ENCODE measurements at places on chromosomes 6 and 20.

DNA sequence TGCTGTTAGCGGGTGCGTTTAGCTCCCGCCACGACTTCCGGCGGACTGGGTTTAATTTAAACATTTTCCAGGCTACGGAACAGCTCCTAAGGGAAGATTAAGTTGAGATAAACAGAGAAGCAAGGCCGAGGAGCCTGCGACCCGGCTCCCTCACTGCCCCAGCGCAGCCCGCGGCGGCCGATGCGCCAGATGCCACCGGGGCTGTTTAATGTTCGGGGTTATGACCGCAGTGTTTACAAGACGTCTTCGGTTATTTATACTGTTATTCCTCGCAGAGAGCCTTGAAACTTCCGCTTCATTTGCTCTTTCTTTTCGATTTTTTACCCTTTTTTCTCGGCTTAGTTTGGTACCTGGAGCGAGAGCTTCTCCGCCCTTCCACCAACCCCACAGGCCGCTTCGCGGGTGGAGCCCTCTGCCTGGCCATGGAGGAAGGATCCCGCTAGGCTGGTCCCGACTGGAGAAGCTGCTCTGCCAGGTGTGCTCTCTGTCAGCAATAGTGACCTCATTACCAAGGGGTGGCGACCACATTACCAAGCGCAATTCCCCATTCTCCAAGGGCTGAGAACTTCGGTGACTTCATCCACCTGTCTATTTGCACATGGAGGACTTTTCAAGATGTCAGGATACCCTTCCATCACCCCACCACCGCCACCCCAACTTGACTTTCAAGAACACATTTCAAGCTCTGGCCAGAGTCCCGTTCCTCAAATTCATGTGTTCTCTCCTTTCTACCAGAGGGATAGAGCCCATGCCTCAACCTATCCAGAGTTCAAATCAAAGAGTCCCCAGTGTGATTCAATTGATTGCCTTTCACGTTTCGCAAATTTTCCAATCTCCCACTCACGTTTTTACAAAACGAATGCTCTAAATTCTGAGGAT lies 4.1 kb downstream of the TCF21 start:
- no peak for ATAC-seq

DNA sequence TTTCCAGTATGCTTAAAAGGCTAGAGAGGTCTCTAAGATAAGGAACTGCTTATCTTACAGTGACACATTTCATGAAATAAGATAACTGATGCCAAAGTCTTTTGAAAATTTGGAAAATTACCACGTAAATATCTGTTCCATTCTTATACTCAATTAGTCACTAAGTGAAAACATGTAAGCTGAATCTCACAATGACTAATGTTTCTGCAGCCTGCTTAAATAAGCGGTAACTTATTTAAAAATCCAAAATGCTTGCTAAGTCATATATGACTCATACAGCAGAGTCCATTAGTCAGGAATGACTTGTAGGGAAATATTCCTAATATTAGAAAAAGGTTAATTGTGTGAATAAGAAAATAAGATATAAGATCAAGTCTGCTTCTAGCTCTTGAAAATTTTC lies 27.8 kb upstream of the LGSN start:
- ATAC-seq: no peak

DNA sequence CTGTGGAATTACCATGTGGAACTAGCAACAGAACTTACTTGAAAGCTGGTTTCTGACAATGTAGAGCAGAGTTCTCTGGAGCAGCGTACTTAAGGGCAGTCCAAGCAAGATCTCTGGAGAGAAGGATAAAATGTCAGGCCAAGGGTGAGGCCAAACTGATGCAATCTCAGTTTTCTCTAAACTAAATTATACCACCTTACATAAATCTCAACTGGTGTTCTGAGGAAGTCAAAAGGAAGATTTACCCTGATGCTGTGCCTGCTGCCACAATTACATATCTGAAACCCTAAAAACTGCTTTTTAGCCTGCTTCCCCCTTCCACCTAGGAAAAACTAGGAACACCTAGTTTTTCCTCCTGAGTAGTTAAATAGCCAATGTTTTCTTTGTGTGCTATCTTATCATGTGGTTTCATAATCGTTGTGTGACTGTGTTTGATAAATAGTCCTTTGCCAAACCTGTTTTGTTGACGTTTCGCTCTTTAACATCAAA lies 28.1 kb downstream of the NCOA7 start:
- peak; percentile 38 for ATAC-seq

GRCh38 chr6:71326611-71327010 lies 38.0 kb downstream of the OGFRL1 start:
- no peak for ATAC-seq

DNA sequence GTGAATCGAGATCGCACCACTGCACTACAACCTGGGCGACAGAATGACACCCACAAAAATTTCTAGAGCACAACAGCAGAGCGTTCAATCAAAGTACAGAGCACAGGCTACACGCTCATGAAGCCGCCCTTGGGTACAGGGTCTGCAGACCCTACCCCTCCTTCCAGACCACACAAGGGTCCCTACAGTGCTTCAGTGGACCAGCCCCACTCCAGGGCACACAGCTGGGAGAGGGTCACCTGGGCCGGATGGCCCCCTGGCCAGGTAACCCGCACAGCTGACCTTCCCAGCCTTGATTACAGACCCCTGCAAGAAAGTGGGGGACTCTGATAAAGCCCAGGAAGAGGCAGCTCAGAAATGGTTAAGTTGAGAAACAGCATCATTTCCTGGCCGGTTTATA lies 63.6 kb downstream of the RIPOR3 start:
- ATAC-seq: no peak

DNA sequence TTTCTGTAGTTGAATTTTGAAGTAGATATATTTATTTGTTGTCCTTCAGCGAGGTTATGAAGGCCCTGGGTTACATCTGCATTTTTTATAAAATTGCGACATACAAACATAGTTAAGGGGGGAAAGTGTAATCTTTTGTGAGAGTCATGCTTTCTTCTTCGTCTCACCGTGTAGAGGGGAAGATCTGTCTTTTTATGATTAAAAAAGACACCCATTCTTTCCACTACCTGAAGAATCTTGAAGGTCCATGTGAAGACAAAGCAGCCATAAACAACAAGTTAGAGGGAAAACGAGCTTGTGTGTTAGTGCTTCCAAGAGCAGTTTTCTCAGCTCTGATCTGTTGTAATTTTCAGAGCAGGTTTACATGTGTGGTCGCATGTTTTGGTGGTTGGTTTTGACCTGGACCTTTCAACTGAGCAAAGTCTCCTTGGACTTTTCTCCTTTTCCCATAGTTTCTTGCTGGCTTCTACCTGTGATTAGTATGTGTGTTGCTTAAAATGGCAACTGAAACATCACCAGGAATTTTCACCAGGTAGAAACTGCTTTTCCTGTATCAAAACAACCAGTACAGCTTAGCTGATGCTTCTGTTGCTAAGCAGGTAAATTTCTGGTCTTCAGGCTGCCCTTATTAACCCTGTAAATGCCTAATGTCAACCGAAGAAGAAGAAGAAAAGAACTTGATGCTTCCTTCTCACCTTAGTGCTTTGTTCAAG lies 37.3 kb downstream of the RREB1 start:
- ATAC-seq: no peak

DNA sequence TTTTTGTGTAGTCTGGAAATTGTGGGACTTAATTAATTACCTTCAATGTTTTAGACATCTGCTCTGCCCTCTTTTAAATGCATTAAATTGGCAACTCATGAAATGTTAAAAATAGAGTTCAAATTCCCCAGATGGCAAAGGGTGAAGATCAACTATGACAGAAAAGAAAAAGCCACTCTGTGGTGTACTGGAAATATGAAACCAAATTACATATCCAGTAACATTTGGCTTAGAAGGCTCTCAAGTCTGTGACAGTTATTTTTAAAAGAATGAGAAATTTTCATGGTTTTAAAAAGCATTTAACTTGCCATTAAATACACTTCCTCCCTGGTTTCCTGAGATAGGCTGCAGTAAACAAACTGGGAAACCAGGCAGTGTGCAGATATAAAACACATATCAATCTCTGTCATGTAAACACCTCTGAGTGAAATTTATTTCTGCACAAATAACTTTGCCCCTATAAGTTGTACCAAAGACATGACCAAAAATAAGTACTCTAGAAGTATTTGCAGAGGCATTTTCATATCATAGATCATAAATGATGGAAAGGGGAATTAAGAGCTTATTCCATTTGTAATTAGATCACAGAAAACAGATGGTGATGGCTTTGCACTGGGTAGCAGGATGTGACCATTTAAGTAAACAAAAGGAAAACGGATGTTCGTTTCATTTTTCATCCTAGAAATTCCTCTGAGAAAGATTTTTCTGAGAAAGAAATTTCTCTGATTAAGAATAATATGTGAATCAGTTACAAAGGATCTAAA lies 360.1 kb downstream of the SAMD5 start:
- ATAC-seq: no peak

GRCh38 chr6:18207949-18208348 lies 52.7 kb downstream of the KDM1B start:
- ATAC-seq: no peak

DNA sequence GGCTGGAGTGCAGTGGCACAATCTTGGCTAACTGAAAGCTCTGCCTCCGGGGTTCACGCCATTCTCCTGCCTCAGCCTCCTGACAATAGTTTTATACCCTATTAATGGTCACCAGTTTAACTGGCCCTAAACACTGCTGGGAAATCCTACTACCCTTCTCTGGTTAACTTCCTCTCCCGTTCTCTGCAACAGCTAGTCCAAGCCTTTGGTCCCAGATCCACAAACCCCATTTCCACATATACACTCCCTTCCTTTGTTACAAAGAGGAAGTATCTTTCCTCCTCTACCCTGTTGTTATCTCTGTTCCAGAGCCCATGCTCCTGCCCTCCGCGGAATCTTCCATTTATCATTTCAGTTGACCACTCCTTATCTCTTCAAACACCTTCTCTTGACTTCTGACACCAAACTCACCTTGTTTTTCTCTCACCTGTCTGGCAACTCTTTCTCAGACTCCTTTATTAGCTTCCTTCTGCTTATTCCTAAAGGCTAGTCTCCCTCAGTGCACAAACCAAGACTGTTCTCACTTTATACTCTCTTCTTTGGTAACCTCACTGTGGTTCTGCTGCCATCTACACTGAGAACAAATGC lies 25.0 kb upstream of the TBC1D22B start:
- no peak for ATAC-seq

DNA sequence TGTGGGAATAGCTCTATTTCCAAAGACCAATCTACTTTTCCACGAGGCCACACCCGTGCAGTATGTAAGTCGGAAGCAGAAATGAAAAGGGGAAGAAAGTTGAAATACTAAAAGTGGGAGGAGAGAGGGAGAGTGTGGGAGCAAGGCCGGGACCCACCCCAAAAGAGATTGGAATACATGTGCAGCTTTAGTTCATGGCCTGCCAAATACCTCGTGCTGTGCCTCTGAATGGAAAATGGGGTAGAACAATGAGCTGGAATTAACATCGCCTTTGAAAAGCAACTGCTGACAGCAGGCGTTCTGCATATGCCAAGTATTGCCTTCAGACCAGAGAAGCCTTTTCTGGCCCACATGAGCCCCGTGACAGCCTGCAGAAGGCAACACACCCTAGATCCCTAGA lies 155.6 kb downstream of the CD83 start:
- ATAC-seq: peak; percentile 78

DNA sequence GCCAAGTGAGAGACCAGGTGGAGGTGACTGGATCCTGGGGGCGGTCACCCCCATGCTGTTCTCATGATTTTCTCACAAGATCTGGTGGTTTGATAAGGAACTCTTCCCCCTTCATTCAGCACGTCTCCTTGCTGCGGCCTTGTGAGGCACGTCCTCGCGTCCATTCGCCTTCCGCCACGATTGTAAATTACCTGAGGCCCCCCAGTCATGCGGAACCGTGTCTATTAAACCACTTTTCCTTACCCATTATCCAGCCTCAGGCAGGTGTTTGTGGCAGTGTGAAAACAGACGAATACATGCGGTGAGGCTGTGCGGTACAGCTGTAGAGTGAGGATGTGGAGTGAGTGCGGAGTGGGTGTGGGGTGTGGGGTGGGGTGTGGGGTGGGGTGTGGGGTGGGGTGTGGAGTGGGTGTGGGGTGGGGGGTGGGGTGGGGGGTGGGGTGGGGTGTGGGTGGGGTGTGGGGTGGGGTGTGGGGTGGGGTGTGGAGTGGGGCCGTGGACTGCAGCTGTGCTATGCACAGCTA lies 12.1 kb upstream of the NTSR1 start:
- ATAC-seq: no peak

GRCh38 chr6:45556828-45557227 lies 179.1 kb upstream of the SUPT3H start:
- no peak for ATAC-seq

DNA sequence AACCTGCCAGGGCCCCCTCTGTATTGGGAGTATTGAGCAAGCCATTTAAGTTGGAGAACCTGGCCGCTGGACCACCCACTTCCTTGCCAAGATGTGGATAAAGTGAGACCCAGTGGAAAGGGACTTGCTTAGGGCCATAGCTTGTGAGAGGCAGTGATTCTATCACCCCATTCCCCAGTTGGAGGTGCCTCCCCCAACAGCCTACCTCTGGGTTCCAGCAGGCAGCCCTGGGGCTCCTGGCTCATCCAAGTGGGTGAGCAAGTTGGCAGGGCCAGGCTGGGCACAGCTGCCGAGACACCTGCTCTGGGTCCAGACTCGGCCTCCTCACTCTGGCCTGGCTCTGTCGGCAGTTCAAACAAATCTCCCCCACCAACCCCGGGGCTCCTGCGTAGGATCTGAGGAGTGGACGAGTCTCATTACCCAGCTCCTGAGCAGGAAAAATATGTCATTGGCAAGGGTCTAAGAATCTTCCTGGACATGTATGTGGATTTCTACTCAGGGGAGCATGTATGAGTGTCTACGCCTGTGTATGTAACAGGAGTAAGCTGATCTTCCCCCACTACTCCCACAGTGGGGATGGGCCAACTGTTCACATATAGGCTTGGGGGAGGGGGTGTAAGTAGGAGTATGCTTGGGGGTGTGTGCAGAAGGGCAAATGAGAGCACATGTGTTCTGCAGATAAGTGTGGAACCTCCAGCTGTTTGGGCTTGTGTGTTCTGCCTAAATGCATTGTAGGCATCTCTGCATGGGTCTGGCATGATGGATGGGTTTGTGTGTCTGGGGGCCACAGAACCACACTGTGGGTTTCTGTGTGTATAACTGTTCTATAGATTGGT lies 1.9 kb downstream of the ID1 start:
- no peak for ATAC-seq

All from motor neuron (in vitro differentiated cells).